ENCODE measurements at places on chromosomes 5 and 9.

- DNase-seq: no peak
These were observed 9.2 kb upstream of the PHYHD1 start for GRCh38 chr9:128911529-128912035.

- no peak for DNase-seq
These were observed 38.4 kb downstream of the PTCH1 start for GRCh38 chr9:95478335-95478734.

DNA sequence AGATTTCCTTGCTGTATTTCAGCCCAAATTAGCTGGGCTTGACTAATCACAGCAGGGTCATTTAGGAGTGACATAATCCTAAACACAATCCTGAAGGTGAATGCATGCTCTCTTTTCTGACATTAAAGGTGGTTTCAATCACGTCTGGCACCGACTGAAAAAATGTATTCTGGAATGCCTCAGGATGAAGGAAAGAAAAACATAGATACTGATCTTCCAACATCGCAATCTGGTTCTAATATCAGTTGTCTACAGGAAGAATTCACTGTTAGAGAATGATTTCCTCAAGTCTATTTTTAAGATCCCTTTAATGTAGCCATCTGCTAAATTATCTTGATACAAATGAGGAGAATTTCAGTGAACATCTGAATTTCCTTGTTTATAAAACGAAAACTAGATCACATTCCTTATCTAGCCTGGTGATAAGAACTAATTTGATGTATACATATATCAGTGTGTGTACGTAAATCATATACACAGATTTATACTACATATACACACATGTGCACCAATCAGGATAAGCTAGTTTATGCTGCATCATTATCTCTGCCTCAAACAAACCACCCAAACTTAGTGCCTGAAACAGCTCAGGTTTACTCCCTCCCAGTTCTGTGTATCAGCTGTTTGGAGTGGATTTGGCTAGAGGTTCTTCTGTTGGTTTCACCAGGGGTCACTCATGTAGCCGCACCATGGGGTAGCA is 31.3 kb upstream of the TAS2R1 start:
- no peak for DNase-seq

GRCh38 chr5:132049559-132049958 is 10.9 kb upstream of the IL3 start:
- no peak for DNase-seq

DNA sequence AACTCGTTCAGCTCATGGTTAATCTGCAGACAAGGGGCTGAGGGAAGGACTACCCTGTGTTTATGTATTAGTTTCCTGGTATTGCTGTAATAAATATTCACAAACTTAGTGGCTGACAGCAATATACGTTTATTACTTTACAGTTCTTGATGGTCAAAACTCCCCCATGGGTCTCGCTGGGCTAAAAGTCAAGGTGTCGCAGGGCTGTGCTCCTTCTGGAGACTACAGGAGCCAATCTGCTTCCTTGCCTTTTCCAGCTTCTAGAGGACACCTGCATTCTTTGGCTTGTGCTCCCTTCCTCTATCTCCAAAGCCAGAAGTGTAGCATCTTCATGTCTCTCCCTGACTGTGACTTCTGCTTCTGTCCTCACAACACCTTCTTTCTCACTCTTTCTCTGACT is 653.8 kb upstream of the RIOK2 start:
- no peak for DNase-seq

DNA sequence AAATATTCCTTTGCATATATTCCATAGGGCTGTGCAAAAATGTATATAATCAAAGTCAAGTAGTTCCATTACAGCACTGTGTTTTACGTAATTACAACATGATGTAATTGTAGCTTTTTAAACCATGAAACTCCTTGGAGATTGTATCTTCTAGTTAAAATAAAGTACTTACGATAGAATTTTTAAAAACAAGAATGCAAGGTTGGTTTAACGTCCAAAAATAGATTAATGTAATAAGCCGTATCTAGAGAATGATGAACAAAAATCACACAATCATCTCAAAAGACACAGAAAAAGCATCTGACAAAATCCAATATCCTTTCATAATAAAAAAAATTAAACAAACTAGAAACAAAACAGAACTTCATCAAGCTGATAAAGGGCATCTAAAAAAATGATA is 86.2 kb downstream of the DENND1A start:
- no peak for DNase-seq
